ENCODE measurements at places on chromosomes 4 and X.

DNA sequence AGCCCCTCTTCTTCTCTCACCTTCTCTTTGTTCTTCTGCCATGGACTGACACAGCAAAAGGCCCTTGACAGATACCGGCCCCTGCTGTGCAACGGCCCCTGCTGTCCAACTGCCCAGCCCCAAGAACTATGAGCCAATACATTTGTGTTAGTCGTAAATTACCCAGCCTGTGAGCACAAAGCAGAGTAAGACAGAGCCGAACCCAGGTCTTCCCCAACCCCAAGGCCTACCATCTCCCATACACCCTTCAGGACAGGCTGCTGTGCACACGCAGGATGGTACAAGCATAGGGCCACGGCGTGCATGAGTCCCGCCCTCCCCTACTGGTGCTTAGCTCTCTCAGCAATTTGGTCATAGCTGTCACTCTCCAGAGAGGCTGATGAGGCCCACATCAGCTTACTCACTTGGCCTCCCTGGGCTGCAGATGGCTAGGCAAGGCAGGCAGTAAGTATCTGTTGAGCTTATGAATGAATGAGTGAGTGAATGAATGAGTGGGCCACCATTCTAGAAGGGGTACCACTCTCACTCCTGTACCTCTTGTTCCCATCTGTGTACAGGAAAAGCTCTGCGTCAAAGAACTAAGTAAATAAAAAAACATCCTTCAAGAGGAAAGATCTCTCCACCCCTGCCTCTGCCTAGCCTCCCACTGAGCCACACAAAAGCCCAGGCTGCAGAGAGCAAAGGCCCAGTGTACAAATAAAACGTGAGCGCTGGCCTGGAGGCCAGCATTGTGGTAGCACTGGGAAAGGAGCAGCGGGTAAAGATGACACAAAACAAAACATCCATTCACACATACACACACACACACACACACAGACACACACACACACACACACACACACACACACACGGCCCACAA is 13.9 kb downstream of the WDR1 start:
- DNase-seq: no peak

DNA sequence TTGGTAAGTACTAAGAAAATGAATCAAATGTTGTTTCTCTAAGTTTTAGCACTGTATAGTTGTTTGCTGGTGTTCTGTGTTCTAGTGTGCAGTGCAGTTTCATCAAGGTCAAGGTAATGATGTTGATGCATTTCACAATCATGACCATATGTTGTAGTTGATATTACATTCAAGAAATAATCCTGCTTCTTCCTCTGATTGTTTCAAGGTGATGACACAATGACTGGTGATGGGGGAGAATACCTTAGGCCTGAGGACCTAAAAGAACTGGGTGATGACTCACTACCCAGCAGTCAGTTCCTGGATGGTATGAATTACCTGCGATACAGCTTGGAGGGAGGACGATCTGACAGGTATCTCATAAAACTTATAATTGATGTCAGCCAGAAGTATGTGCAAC is 261.6 kb downstream of the ANK2 start:
- DNase-seq: no peak

DNA sequence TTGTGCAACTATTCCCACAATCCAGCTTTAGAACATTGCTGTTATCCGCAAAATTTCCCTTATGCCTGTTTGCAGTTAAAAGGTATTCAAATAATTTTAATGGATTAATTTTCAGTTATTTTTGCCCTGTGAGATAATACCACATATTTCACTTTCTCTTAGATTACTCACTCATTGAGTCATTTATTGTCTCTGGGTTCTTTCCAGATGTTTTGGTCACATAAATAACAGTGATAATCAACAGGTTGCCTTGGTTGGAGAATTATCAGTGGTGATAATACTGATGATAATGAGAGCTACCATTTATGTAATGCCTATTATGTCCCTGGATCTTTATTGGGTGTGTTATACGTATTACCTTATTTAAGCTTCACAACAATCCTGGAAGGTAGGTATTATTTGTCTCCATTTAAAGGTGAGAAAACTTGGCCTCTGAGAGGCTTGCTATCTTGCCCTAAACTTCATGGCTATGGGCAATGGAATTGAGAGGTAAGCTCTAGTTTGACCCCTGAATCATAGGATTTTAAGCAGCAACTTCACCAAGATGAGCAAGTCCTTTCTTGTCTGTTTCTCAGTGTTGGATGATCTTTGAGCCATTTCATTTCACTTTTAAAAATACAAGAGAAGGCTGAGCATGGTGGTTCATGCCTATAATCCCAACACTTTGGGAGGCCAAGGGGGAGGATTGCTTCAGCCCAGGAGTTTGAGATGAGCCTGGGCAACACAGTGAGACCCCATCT is 87.4 kb downstream of the KIT start:
- DNase-seq: no peak

DNA sequence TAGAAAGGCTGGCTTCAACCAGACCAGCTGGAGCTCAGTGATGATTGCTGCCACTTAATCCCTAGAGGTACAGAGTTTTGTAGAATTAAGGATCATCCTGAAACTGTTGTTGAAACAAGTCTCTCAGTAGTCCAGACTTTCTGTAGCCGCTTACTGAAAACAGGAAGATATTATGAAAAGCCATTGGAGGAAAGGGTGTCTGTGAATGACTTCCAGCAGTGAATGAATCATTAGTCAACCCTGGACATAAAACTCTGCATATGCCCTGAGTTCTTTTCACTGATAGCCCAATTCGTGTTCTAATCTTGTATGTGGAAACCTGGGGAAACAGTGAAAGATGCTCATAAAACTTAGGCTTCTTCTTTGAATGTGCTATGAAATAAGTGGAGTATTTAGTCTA is 14.8 kb downstream of the HOPX start:
- no peak for DNase-seq

DNA sequence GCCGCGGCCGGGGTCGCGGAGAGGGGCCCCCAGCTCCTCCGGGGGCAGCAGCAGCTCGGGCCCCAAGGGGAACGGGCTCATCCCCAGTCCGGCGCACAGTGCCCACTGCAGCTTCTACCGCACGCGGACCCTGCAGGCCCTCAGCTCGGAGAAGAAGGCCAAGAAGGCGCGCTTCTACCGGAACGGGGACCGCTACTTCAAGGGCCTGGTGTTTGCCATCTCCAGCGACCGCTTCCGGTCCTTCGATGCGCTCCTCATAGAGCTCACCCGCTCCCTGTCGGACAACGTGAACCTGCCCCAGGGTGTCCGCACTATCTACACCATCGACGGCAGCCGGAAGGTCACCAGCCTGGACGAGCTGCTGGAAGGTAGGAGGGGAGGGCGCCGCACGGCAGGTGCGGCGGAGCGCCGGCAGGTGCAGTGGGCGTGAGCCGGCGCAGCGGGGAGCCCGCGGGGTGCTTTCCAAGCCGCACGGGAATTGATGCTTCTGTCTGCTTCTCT is 886 bp downstream of the DCLK2 start:
- no peak for DNase-seq

DNA sequence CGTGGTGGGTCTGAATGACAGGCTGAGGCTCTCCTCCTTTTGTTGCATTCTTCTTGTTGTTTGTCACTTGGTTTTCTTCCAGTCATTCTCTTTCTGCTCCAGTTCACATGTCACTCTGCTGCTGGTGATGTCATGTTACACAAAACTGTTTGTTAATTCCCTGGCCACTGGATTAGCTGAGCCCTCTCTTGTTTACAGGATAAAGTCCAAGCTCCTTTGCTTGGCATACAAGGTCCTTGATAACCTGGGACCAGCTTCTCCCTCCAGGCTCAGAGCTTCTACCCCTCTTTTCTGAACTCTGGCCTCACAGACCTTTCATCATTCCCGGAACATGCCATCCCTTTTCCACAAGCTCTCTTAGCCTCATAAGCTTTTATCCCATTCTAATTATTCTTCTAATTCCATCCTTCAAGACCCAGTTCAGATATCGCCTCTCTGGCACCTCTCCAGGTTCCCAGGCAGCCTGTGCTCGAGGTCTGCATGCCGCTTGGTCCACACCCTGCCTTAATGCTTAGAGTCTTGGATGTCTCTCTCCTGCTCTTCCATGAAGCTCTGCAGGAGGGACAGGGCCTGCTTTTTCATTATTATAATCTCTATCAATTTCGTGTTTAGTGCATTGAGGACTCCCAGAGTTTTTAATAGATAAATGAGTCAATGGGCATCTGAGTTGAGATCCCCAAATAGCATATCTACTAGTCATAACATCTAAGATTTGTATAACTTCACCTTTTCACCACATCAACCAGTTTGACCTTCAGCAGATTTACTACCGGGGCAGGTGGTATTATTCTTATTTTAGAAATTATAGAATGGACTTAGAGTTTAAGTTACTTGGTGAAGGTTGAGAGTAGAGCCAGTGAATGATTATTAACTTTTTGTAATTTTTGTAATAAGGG is 98.7 kb downstream of the TMEM131L start:
- DNase-seq: no peak
